ENCODE measurements at places on chromosomes 11 and 22.

GRCh38 chr11:76123248-76123647, 83.1 kb downstream of the WNT11 start:
- no peak for DNase-seq

- no peak for DNase-seq
These were observed 47.3 kb downstream of the RDX start for GRCh38 chr11:110249066-110249465.

GRCh38 chr11:21323617-21324016, 654.2 kb downstream of the NELL1 start:
- no peak for DNase-seq

GRCh38 chr22:34429314-34429713, 509.0 kb upstream of the LARGE1 start:
- no peak for DNase-seq

GRCh38 chr11:122158171-122158570, 42.2 kb upstream of the BLID start:
- DNase-seq, result no peak

DNA sequence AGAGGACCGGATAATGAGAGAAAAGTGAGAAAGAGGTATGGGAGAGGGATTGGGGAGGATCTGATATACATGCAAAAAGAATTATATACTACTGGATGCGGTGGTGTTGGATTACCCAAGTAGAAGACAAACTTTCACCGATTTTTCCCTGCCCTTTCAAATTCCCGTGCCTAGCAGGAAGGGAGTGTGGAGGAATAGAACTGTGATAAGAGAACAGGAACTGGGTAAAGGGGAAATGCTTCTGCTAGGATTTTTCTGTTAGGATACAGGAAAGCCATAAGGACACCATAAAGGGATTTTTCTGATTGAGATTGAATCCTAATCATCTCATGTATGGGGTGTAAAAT, 480 bp upstream of the MTMR2 start:
- DNase-seq, result no peak

DNA sequence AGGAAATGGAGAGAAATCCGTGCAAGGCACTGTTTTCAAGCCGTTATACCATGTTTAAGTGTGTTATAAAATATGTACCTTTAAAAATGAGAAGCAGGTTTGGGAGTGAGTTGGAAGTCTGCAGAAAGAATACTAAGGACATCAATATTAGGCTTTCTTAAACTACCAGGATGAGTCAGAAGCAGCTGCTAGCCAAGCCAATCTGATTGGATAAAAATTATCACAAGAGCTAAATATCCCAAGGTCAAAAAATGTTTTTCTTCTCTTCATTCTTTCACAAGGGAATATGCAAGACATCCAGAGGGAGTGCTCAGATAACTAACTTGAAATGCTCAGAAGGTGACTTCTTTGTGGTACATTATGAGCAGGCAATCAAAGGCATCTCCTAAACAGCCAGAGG, 19.3 kb upstream of the CKAP5 start:
- no peak for DNase-seq

- DNase-seq, result no peak
These were observed 121.0 kb downstream of the GRIK4 start for GRCh38 chr11:120632579-120632978.

GRCh38 chr22:42661985-42662831, 13.0 kb upstream of the CYB5R3 start:
- DNase-seq, result peak; percentile 95

DNA sequence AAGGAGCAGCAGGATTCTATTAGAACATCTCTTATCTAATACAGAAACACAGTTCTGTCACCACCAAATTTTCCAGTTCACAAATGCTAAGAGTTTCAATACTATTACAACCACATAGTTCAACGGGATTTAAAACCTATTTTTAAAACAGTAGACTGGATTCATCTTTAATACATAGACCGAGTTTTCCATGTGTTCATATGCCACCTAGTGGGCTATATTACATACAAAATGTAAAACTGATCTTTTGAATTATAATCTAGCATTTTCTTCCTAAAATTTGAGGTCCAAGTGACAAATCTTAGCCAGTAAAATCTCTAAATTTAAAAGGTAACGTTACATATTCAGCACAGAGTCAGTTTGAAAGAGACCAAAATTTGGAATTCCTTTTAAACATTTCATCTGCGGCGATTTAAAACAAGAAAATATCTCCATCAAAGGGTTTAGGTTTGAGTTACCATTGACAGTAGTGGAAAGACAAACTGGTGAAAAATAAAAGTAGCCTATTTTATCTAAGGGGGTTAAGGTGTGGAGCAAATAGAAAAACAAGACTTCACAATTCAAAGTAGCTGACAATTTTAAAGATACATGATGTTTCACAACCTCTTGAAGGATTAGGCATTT, 269.3 kb upstream of the MPPED2 start:
- no peak for DNase-seq

- DNase-seq, result no peak
These were observed at the start of gene NNMT for GRCh38 chr11:114295676-114296604. Gene NNMT, plus strand, starts transcription at chr11:114296399. Its CDS starts 158 bp downstream, at chr11:114296557.

- DNase-seq, result peak; percentile 49
These were observed 1.9 kb upstream of the RFPL3 start for GRCh38 chr22:32355760-32356159.

DNA sequence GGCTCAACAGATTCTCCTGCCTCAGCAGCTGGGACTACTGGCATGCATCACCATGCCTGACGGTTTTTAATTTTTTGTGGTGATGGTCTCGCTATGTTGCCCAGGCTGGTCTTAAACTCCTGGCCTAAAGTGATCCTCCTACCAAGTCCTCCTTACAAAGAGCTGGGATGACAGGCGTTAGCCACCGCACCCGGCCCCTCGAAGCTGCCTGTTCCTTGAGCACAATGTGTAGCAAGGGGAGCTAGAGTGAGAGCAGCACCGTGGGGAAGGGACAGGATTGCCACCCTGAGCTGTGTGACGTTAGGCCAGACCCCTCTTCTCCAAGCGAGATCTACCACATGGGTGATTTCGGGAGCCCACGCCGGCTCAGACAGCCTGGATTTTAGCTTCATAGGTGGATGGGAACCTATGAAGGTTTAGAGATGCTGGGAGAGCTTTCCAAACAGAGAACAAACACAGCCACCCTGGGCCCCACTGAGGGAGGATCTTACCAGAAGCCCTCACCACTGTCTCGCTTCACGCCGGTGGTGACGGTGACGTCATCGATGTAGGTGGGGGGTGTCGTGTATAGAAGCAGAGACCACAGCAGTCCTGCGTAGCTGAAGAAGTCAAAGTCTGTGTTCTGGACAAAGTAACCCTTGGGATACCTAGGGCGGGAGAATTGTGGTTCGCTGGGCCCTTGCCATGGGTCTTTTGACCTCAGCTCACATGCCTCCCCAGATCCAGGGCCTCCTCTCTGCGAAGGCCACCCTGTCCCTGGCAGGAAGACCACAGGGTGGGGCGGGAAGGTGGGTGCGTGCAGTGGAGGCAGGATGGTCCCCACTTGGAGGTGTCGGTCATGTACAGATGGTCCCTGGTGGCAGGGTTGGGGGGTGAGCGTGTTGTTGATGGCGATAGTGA, 23.1 kb downstream of the RGL4 start:
- no peak for DNase-seq

DNA sequence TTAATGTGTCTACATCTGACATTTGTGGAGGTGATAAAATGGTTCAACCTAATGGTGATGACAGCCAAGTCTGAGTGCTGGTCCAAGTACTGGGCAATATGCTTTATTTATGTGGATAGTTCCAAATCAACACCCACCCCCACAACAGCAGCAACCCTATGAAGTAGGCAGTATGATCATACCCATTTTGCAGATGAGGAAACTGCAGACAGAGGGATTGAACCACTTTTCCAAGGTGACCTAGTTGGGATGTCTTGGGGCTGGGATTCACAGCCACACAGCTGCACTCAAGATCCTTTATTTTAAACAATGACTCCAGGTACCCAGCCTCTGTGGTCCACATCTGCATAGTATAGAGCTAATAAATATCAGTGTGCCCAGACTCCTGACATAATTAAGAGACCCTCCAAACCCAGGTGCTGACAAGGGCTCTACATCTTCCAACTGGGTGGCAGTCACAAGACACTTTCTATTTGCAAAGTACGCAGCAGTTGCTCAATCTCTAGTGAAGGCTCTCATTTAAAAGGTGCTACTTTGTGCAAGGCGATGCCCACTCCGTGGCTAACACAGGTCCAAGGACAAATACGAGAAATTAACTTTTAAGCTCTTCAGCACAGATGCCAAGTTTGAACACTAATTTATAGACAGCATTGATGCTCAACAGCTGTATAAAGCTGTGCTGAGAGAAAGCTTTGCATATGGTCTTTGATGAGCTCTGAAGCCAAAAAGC, 426.6 kb downstream of the LARGE1 start:
- DNase-seq, result no peak

DNA sequence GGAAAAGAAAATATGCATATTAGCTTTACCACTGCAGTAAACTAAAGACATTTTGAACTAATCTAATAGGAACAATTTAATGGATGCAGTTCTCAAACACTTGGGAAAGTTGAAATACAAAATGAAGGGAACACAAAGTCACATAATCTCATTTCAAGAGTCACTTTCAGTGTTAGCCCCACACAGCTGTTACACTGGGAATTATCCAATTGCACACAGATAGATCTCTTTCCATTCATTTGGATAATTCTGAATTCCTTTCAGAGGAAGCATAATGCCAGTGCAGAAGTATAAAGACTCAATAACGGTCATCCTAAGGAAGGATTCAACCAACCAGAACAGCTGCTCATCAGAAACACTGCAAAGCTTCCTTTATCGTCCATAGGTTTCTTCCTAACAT, 173.3 kb downstream of the GRIA4 start:
- no peak for DNase-seq

DNA sequence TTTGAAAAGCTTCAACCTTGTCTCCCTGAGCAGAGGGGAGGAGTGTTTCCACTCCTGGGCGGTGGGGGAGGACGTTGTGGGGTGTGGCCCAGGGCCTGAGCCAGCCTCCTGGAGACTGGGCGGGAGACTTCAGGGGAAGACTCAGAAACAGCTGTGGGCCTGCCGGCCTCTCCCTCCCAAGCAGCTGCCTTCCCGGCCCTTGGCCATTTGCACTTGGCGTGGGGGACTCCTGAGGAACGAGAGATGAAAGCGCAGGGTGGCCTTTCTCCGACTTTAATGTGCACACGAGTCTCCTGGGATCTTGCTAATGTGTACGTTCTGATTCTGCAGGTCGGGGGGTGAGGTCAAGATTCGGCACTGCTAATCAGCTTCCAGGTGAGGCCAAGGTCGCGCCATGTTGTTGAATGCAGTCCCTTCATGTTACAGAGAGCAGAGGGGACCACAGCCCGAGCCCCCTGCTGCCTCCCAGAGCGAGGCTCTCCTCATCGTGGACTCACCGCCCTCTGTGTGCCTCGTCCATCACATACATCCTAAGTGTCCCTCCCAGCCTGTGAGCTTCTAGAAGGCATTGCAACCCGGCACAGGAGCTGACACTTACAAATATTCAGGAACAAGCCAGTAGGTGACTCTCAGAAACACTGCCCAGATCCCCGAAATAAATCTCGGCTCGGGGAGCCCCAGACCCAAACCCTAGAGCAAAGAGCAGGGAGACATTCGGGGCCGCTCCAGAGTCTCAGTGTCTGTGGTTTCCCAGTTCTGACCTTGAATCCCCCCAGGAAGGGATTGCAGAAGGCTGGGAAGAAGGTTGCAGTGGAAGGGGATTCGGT, 7.7 kb downstream of the LIF start:
- no peak for DNase-seq

- DNase-seq, result no peak
These were observed 175.5 kb downstream of the ADAMTS15 start for GRCh38 chr11:130623670-130624668.

DNA sequence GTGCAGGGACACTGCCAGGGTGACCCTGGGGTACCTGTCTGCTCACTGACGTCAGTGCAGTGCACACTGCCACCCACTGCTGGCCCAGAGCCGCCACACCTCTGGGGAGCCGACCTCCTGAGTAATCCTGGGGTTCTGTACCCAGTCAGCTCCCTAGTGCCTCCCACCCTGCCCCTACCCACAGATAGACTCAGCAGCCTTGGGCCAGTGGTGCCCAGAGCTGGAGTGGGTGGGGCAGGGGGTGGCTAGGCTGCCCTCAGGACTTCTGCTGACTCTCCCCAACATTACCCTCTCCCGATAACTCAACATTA, 5.8 kb downstream of the NRXN2 start:
- DNase-seq, result no peak

GRCh38 chr11:57307666-57308270, 17.0 kb downstream of the TNKS1BP1 start:
- DNase-seq, result no peak

- DNase-seq, result no peak
These were observed 9.4 kb upstream of the MS4A5 start for GRCh38 chr11:60420015-60420414.

- no peak for DNase-seq
These were observed 1000.9 kb downstream of the DLG2 start for GRCh38 chr11:84626256-84626655.

DNA sequence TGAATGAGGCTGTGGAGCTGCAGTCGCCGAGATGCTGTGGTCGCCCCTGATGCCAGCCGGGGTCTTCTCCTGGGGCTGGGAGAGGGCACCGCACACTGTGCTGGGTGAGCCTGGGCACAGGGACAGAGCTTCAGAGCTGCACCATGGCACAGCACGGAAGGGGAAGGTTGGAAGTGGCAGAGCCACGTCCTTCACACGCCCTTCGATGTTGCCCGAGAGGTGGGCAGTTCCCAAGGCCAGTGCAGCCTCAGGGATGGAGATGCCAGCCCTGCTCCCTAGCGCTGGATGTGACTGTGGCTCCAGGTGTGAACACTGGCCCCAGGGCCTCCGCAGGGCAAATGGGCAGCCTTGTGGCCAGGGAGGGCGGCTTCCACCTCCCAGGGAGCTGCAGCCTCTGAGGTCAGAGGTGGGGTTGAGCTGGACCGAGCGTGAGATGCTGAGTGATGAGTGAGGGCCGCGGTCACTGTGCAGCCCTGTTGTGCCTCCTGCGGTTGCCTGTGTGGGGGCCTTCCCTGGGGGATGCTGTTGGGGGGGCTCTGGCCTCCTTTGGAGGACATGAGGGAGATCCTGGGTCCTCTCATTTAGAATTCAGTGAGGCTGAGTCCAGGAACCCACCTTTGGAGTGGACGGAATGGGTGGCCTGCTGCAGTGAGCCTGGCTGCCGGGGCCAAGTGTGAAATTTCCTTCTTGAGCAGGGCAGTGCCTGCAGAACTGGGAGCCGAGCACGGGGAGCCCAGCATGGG, 1090.0 kb downstream of the BRD1 start:
- no peak for DNase-seq

DNA sequence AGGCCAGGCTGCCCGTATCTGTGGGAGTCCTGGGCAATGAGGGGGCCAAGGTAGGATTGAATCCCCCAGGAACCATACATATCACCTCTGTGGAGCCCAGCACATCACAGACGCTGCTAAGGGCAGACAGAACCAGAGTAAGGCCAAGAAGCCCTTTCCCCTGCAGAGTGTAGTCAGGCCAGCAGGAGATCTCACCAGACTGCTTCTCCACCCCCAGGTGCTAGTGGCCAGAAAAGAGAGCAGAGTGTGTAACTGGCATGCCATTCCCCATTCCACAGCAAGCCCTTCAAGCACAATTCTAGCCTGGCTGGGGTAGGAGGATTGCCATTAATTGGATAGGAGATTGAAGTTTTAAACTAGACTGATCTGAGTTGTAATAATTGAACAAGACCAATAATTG, 28.0 kb upstream of the FCHSD2 start:
- DNase-seq, result no peak

- peak; percentile 81 for DNase-seq
These were observed 18.1 kb upstream of the MYH9 start for GRCh38 chr22:36405671-36406538.

All from activated CD4-positive, alpha-beta T cell treated with anti-CD3 and anti-CD28 coated beads, Interleukin-2, amount 10 ng/mL, durations not matched to agents 24 days and 14 days (primary cell).